ENCODE measurements at places on chromosomes 5 and 9. TPM values are rescaled to one million over a fixed set of nuclear protein-coding genes. Genes with fewer than 3 reads are reported as not detected.
A peak's percentile ranks its signal among the peaks of the same experiment; 100 is the strongest.

Gene ATP6V0E1
- 250 TPM for polyA plus RNA-seq

Gene ZNF474
- polyA plus RNA-seq: not detected

DNA sequence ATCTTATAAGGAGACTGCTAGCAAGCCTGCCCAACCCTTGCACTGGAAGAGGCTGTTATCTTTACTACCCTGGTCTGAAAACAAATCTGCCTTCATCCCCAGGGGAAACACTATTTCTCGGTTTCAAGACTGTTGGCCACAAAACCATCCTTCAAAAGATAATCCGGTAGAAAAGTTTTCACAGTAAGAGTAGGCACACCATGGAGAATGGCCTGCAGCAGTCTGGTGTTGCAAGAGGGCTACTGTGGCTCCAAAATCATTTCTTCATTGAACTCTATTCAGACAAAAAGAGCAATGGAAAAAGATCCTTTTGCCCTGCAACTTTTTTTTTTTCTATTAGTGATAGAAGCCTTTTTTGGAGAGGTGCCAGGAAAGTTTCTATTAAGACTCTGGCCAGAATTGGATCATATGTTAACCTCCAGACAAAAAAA, 163.9 kb downstream of the ARHGEF28 start:
- no peak for DNase-seq
- no peak overlapping the region for H3K4me3 ChIP-seq
- H3K4me1 ChIP-seq: no peaks in the 10 kb centered on the region

DNA sequence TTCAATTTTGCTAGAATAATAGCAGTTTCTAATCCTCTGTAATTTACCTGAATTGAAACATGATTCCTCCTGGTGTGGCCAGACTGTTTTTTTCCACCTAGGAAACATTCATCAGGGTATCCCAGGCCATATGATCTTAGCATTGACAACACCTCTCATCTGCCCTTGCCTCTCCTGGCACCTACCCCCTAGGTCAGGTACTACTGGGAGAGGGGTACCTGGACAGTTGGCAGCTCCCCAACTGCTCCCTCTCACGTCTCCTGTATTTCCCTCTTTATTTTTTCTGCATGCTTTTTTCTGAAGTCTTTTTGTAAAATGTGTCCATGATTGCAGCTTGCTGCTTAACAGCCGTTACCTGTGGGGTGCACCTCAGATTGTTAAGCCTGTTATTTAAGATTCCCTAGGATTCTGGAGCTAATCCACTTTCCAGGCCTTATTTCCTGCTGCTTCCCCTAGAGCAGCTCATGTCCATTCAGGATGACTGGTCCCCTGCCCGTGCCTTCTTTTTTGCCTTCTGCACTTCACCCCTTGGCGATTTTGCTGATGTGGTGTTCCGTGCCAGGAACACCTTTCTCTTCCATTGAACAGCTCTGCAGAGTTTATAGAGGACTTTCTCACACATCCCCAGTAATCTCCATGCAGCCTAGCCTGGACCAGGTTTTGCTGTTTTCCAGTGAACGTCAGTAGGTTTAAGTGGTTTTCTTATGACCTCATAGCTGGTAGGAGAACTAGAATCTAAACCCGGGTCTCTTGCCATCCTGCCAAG, 33.6 kb downstream of the SNX30 start:
- H3K27ac ChIP-seq: no peak overlapping the region
- H3K4me1 ChIP-seq: no peaks in the 10 kb centered on the region
- DNase-seq: peak; percentile 73
- H3K27me3 ChIP-seq: no peaks in the 10 kb centered on the region
- no peaks in the 10 kb centered on the region for H3K36me3 ChIP-seq

Gene SHISAL2B
- 21.1 TPM for polyA plus RNA-seq

Gene PCDHGA5
- 0.49 TPM for polyA plus RNA-seq

Gene IFNA13
- polyA plus RNA-seq: not detected

DNA sequence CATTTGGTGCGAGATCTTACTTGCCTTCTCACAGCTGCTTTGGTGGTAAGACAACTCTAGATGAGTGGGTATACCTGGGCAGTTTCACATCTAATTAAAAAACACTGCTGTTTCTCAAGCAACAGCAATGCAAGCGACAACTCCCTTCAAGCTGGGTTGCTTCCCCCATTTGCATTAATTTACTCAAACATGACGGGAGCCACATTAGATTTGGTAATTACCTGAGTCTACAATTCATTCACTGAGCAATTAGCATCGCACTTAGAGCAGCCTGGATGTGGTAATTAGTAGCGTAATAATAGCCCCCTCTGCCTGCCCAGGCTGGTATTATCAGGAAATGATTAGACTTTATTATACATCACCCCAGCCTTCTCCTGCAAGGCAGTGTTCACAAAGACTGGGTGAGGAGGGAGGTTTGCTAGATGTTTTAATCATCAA, 73.4 kb downstream of the FBXO38 start:
- H3K4me3 ChIP-seq: no peak overlapping the region
- peaks cover 34% of the 10 kb centered on the region for H3K4me1 ChIP-seq
- peak; percentile 56 for DNase-seq
- no peaks in the 10 kb centered on the region for H3K27me3 ChIP-seq
- H3K27ac ChIP-seq: no peak overlapping the region
- no peaks in the 10 kb centered on the region for H3K36me3 ChIP-seq
